ENCODE measurements at places on chromosomes 4 and X. TPM values are rescaled to one million over a fixed set of nuclear protein-coding genes. Genes with fewer than 3 reads are reported as not detected.

ADGRL3 gene
- 2.5 TPM for total RNA-seq

NKRF gene
- 5.9 TPM for total RNA-seq

SHOX gene
- total RNA-seq: not detected

XPNPEP2 gene
- total RNA-seq: 0.21 TPM

HSFX3 gene
- not detected for total RNA-seq

HEPH gene
- 24.0 TPM for total RNA-seq

ERCC6L gene
- 0.23 TPM for total RNA-seq
